H7 (cell line): ENCODE measurements at places on chromosomes 3 and 15. TPM values are rescaled to one million over a fixed set of nuclear protein-coding genes. Genes with fewer than 3 reads are reported as not detected.
A peak's percentile ranks its signal among the peaks of the same experiment; 100 is the strongest.

Gene HRG
- total RNA-seq, result 0.14 TPM in 1 of 2 replicates, not detected in the other

Gene C3orf22
- total RNA-seq, result not detected in 2 replicates

Gene MKRN3
- total RNA-seq, result not detected in 2 replicates

Gene IL5RA
- not detected in 2 replicates for total RNA-seq

Gene SCN11A
- 0.10 and 0.11 TPM in 2 replicates for total RNA-seq

Gene TGM5
- total RNA-seq, result not detected in 2 replicates

Gene COL6A5
- total RNA-seq, result not detected in 2 replicates

DNA sequence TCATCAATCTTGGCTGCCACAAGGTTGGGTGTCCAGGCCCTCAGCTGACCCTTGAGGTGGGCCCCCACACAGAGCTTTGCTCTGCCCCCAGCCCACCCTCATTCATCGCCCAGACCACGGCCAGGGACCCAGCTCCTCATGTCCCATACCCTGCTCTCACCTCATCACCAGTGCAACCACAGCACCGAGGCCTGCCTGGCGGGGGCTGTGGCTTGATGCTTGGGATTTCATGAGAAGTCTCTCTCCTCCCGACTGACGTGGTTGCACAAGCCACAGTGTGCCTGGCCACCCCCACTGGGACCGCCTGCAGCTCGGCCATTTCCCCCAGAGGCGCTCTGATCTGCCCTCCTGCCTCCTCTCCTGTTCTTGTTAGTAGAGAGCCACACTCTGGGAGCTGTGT is 45.4 kb upstream of the MTMR10 start:
- peak; percentile 43 for DNase-seq

DNA sequence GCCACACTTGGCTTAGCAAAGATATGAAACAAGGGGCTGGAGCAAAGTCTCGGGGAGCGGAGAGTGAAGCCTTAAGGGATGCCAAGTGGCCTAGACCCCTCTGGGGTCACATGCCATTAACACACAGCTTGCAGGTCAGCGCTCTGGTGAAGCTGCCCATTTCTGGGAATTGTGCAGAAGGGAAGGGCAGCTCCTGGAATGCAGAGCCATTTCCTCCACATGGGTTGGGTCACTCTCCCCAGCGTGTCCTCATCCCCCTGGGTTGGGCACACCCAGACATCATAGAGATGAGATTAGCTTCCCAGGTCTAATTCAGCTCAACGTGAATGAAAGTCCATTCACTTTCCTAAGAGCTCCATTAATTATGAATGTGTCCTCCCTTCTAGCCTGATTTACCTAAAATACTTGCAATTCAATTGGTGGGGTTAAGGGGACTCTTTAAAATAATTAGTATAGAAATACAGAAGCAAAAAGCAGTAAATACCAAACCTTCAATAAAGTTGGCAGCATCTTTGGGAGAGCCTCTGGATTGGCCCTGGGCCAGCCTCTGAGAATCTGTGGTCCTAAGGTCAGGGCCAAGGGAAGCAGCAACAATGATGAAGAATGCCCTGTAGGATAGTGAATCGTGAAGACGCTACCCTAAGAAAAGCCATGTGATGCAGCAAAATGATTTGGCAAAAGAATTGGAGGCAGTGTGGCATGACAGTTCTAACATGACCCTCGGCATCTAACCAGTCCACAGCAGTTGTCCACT is 17.8 kb downstream of the MRAS start:
- no peak for DNase-seq

DNA sequence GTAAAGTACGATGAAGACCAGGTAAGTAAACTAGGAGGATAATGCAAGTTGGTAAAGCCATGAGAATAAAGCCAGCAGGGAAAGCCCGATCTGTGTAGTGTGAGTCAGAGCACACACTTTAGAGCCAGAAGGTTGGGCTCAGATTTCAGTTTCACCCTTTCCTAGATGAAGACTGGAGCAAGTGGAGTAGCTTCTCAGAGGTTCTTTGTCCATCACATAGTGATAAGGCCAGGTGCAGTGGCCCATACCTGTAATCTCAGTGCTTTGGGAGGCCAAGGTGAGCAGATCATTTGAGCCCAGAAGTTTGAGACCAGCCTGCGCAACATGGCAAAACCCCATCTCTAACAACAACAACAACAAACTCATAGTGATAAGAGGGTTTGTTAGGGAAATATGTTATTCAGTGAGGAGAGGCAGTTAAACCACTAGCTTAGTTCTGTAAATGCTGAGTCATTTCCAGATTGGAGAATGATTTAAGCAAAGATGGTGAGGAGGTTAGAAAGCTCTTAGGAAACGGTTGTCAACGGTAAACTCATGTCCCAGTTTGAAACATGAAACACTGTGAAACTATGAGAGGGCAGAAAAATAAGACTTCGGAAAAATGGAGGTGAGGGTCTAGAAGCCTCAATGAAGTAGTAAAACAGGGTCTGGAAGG is 39.0 kb downstream of the IL12A start:
- DNase-seq, result no peak

- DNase-seq, result peak; percentile 97
Measured at GRCh38 chr15:73897441-73898261, 24.3 kb downstream of the TBC1D21 start.

DNA sequence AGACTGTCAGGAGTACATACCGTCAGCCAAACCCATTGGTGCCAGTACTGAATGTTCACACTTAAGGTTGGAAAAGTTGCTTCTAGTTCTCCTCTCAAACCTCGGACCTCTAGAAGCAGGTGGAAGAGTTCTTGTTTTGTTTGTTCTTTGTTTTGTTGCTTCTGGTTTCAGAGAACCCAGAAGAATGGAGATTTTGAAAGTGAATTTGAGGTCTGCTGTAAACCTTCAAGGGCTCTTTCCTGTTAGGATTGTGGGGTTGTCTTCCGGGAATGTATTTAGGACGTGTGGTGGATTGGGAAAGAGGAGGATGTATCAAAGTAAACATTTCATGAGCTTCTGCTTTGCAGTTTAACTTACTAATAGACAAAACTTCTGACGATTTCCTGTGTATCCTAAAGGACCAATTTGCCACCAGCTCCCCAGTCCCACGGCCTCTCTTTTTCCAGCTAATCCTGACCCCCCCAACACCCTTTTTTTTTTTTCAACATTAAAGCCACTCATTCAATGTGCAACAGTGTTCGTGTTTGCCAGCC is 50.3 kb downstream of the FILIP1L start:
- DNase-seq, result no peak

DNA sequence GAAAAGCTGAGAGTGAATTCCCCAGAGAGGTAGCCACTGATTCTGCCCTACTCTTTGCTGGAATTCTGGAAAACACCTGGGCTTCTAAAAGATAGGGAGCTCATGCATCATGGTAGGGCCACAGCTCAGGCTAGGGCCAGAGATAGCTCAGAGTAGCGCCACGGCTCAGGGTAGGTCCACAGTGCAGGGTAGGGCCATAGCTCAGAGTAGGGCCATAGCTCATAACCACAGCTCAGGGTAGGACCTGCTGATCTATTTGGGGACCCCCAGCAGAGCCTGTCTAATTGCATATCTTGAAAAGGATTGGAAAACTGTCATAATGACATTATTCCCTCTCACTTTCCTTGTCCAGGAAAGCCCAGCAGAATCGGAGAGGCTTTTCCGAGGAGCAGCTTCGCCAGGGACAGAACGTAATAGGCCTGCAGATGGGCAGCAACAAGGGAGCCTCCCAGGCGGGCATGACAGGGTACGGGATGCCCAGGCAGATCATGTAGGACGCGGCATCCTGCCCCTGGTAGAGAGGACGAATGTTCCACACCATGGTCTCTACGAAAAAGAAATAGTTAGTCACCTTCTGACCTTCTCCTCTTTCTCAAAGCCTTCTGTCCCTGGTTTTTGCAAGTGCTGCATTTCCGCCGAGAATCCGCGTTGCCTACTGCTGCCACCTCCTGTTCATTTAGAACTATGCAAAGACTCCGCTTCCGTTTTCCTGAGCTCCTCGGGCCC is 14.5 kb downstream of the TAGLN3 start:
- peak; percentile 56 for DNase-seq

GRCh38 chr15:88678755-88679154 is 39.9 kb downstream of the ISG20 start:
- no peak for DNase-seq

- DNase-seq, result no peak
Measured at GRCh38 chr3:16101295-16102186, 72.9 kb upstream of the GALNT15 start.

DNA sequence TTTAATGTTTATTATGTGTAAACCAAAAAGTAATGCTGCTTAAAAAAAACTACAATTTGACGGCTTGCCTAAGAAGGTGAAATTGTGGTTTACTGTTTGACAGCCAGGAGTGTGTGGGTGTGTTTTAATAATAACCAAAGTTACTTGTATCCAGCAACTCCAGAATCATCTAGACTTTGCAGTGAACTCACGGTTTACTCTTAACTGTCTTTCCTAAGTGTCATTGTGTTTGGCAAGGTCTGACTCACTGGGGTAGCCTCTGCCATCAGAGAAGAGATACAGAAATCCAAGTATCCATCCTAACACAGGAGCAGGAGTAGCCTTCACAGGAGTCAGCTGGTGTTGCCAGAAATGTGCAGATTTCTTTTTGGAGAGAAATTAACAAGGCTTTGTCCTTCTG is 151.1 kb downstream of the CTNNB1 start:
- DNase-seq, result no peak

GRCh38 chr15:40366457-40367370 is 8.7 kb downstream of the DISP2 start:
- DNase-seq, result no peak

DNA sequence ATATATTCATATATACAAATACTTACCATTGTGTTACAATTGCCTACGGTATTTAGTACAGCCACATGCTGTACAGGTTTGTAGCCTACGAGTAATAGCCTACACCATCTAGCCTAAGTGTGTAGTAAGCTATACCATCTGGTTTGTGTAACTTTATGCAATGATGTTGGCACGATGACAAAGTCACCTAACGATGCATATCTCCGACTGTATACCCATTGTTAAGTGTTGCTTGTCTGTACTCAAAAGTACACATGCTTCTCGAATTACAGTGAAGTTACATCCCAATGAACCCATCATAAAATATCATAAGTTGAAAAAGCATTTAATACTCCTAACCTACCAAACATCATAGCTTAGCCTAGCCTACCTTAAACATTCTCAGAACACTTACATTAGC is 327.1 kb downstream of the KBTBD8 start:
- DNase-seq, result no peak

DNA sequence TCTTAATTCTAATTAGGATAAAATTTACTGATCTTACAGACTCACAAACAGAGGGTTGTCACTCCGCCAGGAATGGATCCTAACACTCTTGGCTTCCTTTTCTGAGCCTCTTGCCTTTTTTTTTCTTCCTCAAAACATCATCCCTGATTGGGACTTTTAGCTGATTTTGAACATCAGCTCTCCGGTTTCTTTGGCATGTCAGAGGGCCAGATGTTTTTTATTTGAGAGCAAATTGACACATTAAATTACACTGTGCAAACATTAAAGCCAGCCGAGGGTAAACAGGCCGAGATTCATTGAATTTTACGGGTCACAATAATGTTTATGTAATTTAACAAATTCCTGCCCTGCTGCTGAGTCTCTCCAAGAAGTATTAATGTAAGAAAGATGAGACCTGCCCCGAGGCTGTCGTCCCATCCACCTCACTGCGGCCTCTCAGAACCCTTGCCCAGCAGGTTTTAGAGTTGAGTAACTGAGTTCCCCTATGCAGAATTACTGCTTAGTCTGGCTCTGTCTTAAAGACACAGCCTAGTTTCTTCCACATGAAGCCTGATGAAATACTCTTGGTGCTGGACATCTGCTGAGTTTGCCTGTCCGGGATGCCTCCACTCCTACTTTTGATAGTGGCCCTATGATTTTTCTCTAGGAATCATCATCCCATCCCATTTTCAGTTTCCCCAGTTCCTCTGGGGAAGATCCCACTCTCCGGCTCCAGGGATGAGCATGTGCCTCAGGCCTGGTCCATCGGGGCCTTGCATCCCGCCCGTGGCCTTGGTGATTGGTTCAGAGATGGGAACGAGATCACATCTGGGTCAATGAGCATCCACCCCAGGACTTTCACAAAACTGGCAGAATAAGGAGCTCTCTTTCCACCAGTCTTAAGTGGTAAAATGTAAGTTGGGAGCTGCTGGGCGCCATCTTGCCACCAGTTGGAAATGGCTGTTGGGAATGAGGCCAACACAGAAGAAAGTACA is 226.6 kb upstream of the TLE3 start:
- DNase-seq, result no peak

GRCh38 chr15:83030021-83030420 is 18.6 kb upstream of the C15orf40 start:
- no peak for DNase-seq

DNA sequence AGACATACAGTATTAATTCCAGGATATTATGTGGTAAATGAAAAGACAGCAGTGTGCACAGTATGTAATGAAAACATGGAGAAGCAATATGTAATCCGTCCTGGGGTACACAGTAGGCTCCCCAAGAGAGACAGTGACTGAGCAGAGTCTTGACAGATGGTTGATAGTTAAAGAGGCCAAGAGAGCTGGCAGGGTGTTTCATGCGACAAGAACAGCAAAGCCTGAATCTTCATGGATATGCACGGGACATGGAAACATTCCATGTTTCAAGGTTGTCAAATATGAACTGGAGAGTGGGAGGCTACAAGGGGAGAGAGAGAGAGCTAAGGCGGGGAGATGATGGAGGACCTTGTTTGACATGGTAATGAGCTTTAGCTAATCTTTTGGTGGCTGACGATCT is 338.4 kb downstream of the IL5RA start:
- DNase-seq, result no peak

- DNase-seq, result no peak
Measured at GRCh38 chr3:170493712-170494182, 75.1 kb downstream of the CLDN11 start.

- DNase-seq, result no peak
Measured at GRCh38 chr3:160124224-160124623, 101.0 kb upstream of the C3orf80 start.

GRCh38 chr3:100195375-100195774 is 65.4 kb upstream of the TBC1D23 start:
- DNase-seq, result no peak

- DNase-seq, result peak; percentile 59
Measured at GRCh38 chr3:125119752-125120378, 64.1 kb upstream of the HEG1 start.

GRCh38 chr15:98774756-98775497 is 126.6 kb downstream of the IGF1R start:
- DNase-seq, result no peak

DNA sequence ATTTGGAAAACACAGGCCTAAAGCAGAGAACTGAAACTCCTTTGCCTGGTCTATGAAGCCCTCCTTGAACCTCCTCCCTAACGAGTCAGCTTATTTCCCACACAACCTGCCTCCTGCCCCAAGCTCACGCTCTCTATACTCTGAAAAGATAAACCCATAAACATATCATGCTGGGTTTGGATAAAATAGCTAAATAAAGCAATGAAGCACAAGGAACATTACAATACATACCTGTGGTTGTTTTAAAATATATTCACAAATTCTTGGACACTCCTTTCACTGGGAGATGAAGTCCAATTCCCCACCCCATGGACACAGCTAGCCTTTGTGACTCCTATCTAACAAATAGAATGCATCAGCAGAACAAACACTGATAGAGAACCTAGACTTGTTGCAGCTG is 98.2 kb downstream of the PLCH1 start:
- DNase-seq, result no peak

DNA sequence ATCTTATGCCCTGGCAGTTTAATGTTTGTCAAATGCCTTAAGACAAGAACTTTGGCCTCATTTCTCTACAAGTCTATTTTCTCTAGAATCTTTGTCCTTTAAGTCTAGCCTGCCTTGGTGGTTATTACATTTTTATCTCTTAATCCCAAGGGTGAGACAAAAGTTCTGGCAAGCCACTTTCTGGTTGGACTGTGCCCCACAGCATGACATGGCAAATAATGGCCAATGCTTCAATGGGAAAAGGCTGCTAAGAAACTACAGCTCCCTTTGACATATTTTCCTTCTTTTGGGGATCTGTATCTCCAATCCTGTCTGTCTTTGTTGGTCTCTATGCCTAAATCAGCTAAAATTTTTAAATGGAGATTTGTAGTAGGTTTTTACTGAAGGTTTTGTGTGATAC is 181.6 kb upstream of the MBNL1 start:
- no peak for DNase-seq
